Foreskin fibroblast (primary cell): ENCODE measurements at places on chromosomes 5 and 9.

DNA sequence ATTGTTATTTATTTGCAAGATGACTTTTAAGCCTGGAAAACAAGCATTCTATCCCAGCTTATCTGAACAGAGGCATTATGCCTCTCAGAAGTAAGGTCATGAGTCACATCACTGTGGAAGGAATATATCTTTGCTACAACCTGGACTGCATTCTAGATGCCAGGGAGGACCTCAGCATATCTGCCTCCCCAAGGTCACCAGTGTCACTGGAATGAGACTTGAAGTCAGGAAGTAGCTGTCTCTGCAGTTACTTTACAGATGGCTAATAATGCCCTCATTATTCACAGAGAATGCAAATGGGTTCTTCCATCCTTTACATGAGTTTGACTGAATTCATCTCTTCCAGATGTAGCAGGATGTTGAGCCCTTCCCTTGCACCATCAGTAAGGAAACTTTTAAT is 4.4 kb upstream of the FAM13B start:
- no peak for DNase-seq

GRCh38 chr9:95516221-95516733 is 494 bp downstream of the PTCH1 start:
- DNase-seq, result no peak

- no peak for DNase-seq
Observed at GRCh38 chr9:6405371-6405770, 7.6 kb upstream of the UHRF2 start.

DNA sequence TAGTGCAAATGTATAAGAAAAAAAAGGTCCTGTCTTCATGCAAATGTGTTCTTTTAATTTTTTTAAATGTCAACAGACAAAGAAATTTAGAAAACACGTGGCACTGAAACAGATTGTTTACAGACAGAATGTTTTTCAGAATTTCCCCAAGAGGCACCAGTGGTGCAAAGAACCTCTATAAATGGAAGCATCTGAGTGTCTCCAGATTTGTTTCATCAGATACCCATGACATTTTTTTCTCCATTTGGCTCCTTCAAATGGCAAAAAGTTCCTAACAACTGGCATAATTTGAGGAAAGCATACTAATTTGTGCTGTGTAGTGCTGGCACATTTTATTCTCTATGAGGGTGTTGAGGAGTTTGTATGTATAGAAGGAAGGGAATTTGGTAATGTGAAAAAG is 15.0 kb downstream of the CCDC192 start:
- DNase-seq, result no peak

DNA sequence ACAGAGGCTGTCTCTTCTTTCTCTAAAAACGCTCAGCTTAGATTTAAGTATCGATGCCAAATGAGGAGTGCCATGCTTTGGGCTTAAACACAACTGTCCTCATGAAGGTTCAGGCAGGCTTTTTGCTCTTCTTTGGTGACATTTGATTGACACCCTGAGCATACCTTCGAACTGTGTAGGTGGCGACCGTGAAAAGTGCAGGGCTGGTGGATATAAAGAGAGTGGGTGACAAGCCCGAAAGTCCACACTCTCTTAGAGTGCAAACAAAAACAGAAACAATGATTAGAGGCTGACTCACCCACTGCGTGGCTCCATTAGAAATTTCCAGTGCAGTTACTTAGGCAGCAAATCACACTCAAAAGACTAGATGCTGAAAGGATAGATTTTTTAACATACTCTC is 141.7 kb downstream of the SYK start:
- peak; percentile 37 for DNase-seq

DNA sequence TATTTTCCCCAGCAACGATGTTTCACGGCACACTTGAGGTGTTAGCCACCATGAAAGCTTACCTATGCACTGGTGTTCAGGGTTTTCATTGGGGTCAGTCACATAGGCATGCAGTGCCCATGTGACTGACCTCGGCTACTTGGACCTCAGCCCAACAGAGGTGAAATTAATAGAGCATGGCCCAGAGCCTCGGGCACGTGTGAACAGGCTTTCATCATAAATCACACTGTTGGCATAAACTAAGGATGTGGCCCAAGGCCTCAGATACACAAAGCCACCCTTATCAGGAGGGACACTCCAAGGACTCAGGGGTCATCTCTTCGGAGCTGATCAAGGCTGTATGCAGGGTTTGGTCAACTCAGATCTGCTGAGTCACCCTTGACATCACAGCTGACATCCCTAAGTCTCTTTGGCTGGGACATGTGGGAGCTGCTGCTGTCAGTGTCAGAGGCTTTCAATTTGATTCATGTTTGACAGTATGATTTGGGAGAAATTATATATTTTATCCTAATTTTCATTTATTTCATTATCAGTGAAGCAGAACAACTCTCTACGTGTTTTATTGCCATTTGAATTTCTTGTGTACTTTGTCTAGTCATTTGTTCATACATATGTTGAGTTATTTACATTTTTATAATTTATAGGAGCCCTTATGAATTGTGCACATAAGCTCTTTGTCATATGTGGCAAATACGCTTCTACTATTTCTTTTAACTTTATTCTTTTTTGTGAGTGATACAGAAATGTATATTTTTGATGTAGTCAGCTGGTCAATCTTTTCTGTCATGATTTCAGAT is 59.7 kb upstream of the ANKRD33B start:
- no peak for DNase-seq

GRCh38 chr9:36086442-36086841 is 49.7 kb downstream of the RECK start:
- no peak for DNase-seq

DNA sequence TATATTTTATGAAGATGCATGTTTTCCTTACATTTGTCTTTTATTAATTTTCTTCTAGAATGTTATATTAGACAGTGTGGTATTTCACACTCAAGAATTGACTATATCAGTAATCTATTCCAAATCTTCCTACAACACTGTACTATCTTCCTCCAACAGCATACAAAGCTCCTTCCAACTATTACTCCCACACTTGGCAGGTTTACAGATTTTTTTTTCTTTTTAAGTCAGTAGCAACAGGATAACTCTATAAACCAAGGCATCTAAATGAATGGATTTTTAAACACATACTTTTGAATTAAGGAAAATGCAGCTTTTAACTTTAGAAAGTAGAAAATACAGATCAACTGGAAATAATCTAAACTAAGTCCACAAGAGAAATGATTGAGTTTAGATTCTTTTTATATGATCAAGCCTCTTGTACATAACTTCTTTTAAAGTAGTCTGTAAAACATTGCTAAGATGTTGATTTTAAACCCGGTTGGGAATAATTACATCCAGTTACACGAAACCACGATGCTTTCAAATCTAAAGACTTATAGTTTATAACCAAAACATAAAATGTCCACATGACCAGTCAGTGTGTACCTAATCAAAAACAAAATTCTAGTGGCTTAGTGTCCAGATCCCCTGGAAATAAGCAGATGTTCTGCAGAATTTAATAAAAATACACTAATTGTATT is 281.6 kb downstream of the ADAMTS6 start:
- DNase-seq, result peak; percentile 64

GRCh38 chr5:60843386-60843935 is 608 bp downstream of the ELOVL7 start:
- DNase-seq, result no peak

GRCh38 chr5:115838885-115839518 is 2.4 kb downstream of the ATG12 start:
- DNase-seq, result no peak

DNA sequence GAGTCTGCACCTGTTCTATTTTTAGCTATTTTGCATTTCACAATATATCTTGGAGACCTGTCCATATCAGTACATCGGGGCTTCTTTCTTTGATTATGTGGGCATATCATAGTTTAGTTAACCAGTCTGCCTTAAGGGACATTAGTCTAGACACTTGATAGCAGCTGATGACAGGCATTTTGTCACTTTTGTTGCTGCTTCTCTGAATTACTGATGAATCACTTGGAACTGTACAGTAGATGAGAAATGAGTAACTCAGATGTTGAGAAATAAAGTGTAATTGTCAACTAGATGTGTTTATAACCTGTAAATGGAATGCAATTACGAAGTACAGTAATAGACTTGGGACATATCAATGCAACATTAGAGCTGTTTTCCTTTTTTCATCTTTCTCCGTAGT is 7.1 kb downstream of the ZFP2 start:
- DNase-seq, result no peak

GRCh38 chr5:30764704-30765103 is 428.8 kb upstream of the CDH6 start:
- no peak for DNase-seq

DNA sequence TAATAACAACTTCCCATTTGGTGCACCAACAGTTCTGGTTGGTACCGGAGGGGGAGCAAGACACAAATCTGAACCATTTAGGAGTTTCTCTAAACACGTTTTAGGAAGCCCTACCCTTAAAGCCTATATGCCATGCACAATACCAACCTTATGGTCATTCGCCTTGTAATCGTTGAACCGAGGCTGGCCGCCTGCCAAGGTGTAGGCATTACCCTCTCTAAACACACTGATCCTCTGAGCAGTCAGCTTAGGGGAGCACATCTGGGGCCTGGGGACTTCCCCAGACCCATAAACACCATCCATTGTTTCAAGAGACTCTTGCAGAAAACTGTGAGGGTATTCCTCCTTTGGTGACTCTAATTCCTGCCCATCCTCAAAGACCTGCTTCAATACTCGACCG is 328 bp downstream of the GRXCR2 start:
- no peak for DNase-seq

DNA sequence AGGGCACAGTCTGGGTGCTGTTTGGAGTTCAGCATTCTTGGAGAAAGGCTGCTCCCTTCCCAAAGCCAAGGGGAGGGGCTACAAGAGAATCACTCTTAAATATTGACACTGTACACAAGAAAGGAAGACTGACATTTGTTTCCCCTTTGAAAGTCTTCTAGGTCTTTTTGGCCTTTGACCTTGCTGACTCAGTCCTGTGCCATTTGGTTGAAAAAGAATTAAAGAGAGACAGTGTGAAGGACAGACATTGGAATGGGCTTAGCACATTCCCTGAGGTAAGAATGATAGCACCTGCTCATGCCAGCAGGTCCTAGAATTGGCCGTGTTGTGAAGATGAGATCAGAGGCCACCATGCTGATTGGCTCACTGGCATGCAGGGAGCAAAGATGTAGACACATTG is 271.4 kb upstream of the ZNF608 start:
- DNase-seq, result no peak

GRCh38 chr5:112869948-112870347 is 8.9 kb downstream of the SRP19 start:
- no peak for DNase-seq

- DNase-seq, result peak; percentile 77
Observed at GRCh38 chr5:171580502-171581265, 161.2 kb downstream of the FGF18 start.

- no peak for DNase-seq
Observed at GRCh38 chr9:137314561-137315560, 12.8 kb upstream of the NRARP start.

GRCh38 chr5:6552612-6553011 is 80.2 kb downstream of the NSUN2 start:
- DNase-seq, result no peak
